Tibial artery (tissue), 4 donors: ENCODE measurements at places on chromosomes 4 and X.
A peak's percentile ranks its signal among the peaks of the same experiment; 100 is the strongest.

- H3K36me3 ChIP-seq: no peaks in the 10 kb centered on the region
- H3K27me3 ChIP-seq: no peaks in the 10 kb centered on the region
- no peak overlapping the region for H3K4me3 ChIP-seq
- H3K4me1 ChIP-seq: no peaks in the 10 kb centered on the region
- no peak for DNase-seq
Observed at GRCh38 chr4:188719794-188720193, 580.6 kb downstream of the TRIML1 start.

- DNase-seq: no peak
- H3K36me3 ChIP-seq: no peaks in the 10 kb centered on the region
- no peak overlapping the region for H3K27ac ChIP-seq
- H3K4me3 ChIP-seq: no peak overlapping the region
Observed at GRCh38 chrX:38336538-38337240, 9.4 kb upstream of the RPGR start.

- H3K36me3 ChIP-seq: no peaks in the 10 kb centered on the region
- no peak for DNase-seq
- H3K4me1 ChIP-seq: no peaks in the 10 kb centered on the region
- no peak overlapping the region for H3K4me3 ChIP-seq
- H3K27ac ChIP-seq: no peak overlapping the region
Observed at GRCh38 chrX:285076-285677, 4.0 kb downstream of the PLCXD1 start.

- peak; percentile 38 for DNase-seq
- H3K4me3 ChIP-seq: no peak overlapping the region
- no peaks in the 10 kb centered on the region for H3K4me1 ChIP-seq
- no peak overlapping the region for H3K27ac ChIP-seq
Observed at GRCh38 chrX:44012484-44013096, 39.4 kb upstream of the NDP start.

GRCh38 chrX:40637687-40638086 is 9.7 kb downstream of the CXorf38 start:
- DNase-seq: no peak
- peaks cover 32% of the 10 kb centered on the region for H3K36me3 ChIP-seq
- H3K27ac ChIP-seq: no peak overlapping the region

- no peak overlapping the region for H3K4me3 ChIP-seq
- no peak overlapping the region for H3K27ac ChIP-seq
- H3K36me3 ChIP-seq: peaks cover 31% of the 10 kb centered on the region
- DNase-seq: no peak
Observed at GRCh38 chr4:48388525-48389154, 47.3 kb downstream of the SLAIN2 start.

DNA sequence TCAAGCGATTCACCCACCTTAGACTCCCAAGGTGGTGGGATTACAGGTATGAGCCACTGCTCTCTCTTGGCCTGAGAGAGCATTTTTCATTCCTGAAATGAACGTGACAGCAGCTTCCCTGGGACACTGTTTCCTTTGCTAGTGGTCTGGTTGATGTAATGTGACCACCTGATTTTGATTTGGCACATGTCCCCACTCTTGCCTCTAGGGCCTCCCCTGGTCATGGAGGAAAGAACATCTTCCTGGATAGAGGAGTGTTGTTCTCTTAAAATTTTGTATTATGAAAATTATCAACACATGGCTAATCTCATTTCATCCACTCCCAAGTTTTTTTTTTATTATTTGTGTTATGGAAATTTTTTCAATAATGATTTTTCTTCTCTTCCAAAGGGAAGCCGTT is 23.8 kb downstream of the SLC9B2 start:
- no peaks in the 10 kb centered on the region for H3K27me3 ChIP-seq
- H3K4me1 ChIP-seq: no peaks in the 10 kb centered on the region
- no peak for DNase-seq
- H3K27ac ChIP-seq: no peak overlapping the region
